ENCODE measurements at places on chromosomes 13 and 19. TPM values are rescaled to one million over a fixed set of nuclear protein-coding genes. Genes with fewer than 3 reads are reported as not detected.

The UBE2L5 gene
- total RNA-seq, result not detected

The FUZ gene
- total RNA-seq, result 15.3 TPM

The FFAR3 gene
- total RNA-seq, result not detected

The C2CD4C gene
- total RNA-seq, result 0.35 TPM

The CLDN10 gene
- total RNA-seq, result 0.22 TPM

The KIR2DL3 gene
- not detected for total RNA-seq

The TMEM272 gene
- not detected for total RNA-seq

The ATP8A2 gene
- 0.02 TPM for total RNA-seq

The CYP2F1 gene
- not detected for total RNA-seq

The NLRP11 gene
- total RNA-seq, result 0.01 TPM

The NKG7 gene
- not detected for total RNA-seq

The THSD8 gene
- total RNA-seq, result 10.7 TPM

The ZNF665 gene
- total RNA-seq, result not detected

The NR2F6 gene
- 64.3 TPM for total RNA-seq

The ARRDC5 gene
- total RNA-seq, result not detected

The PRTN3 gene
- 0.43 TPM for total RNA-seq

The ZNF587B gene
- 9.4 TPM for total RNA-seq

The FFAR2 gene
- 0.02 TPM for total RNA-seq

The ICAM1 gene
- 4.0 TPM for total RNA-seq

The PSG3 gene
- total RNA-seq, result 0.07 TPM

The IGLON5 gene
- total RNA-seq, result 0.12 TPM

The CD37 gene
- total RNA-seq, result not detected

The ZNF729 gene
- not detected for total RNA-seq

The GNG7 gene
- 0.08 TPM for total RNA-seq

The ADPRHL1 gene
- 18.6 TPM for total RNA-seq

The FLT1 gene
- 0.03 TPM for total RNA-seq

The RNF225 gene
- 0.14 TPM for total RNA-seq

The MTUS2 gene
- not detected for total RNA-seq
